ENCODE measurements at places on chromosomes 2 and 18.

DNA sequence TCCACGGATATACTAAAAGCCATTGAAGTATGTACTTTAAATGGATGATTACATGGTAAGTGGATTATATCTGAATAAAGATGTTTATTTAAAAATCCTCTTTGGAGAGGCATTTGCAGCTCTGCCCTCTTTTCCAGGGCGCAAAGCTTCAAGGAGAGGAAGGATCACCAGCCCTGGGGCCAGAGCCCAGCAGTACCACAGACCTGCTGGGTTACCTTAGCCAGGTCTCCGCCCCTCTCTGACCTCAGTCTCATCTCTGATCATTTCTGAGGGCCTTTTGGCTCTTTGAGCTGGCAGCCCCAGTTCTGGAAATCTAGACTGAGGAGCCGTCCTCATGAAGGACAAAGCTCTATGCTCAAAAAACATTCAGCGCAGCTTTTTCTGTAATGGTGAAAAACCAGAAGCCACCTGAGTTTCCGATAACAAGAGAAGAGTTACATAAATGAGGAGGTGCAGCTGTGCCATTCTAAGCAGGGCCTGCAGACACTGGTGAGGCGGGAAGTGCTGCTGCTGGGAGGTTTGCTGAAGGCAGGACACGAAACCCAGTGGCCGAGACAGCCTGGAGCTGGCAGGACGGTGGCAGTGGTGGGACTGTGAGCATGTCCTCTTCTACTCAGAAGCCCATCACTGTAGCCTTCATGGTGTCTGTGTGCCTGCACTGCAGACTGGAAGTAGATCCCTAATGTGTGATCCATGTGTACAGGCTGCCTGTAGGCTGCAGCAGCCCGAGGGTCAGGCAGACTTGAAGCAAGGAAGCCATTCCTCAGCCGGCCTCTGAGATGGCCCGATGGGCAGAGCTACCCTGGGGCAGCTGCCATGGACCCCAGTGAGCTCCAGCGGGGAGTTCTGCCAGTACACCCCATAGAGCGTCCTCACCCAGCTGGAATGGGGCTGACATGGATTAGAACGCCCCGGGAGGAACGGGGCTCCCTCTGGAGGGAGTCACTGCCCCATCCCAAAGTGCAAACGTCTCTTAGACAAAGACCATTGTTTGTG, 27.7 kb downstream of the ADRA2B start:
- no peak for DNase-seq

GRCh38 chr2:74894272-74894981, 60.5 kb downstream of the HK2 start:
- DNase-seq = no peak

GRCh38 chr2:227687189-227687588, 20.6 kb downstream of the SCYGR5 start:
- no peak for DNase-seq

- no peak for DNase-seq
Measured at GRCh38 chr2:42249887-42250286, 80.7 kb downstream of the EML4 start.

- DNase-seq = no peak
Measured at GRCh38 chr2:128537646-128538045, 219.0 kb upstream of the HS6ST1 start.
